ENCODE measurements at places on chromosomes 4 and X.

DNA sequence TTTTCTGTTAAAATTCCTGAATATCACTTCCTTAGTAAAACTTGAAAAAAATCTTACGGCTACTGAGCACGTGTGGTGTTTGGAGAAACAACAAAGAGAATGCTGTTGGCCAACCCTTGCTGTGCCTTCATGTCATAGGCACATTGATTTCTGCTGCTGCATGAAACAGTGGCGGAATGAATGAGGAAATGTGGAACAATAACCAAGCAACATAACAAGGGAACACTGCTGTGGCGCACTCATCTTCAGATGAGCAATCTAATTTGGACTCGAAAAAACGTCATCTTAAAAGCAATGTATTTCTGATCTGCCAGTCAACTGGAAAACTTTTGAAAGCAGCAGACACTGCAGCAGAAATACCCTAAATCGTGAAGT lies 51.4 kb downstream of the PROM1 start:
- no peak for DNase-seq

GRCh38 chr4:8030121-8030781 lies 90.6 kb upstream of the AFAP1 start:
- DNase-seq, result no peak

DNA sequence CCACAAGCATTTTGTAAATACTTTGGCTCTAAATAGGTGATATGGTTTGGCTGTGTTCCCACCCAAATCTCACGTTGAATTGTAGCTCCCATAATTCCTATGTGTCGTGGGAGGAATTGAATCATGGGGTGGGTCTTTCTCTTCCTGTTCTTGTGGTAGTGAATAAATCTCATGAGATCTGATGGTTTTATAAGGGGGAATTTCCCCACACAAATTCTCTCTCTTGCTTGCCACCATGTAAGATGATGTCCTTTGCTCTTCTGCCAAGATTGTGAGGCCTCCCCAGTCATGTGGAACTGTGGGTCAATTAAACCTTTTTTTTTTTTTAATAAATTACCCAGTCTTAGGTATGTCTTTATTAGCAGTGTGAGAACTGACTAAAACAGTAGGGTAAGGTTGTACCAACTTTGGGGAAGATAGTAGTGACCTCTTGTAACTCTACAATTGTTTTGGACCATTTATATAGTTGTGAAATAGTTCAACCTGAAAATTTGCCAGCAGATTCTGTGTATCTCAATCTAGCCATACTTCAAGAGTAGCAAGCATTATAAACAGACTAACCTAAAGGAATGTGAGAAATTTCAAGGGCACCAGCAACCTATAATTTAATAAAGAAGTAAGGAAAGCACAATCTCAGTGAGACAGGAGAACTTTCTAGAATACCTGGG lies 727.8 kb downstream of the GRID2 start:
- no peak for DNase-seq

GRCh38 chrX:17622331-17622730 lies 115.0 kb upstream of the SCML1 start:
- DNase-seq, result no peak

DNA sequence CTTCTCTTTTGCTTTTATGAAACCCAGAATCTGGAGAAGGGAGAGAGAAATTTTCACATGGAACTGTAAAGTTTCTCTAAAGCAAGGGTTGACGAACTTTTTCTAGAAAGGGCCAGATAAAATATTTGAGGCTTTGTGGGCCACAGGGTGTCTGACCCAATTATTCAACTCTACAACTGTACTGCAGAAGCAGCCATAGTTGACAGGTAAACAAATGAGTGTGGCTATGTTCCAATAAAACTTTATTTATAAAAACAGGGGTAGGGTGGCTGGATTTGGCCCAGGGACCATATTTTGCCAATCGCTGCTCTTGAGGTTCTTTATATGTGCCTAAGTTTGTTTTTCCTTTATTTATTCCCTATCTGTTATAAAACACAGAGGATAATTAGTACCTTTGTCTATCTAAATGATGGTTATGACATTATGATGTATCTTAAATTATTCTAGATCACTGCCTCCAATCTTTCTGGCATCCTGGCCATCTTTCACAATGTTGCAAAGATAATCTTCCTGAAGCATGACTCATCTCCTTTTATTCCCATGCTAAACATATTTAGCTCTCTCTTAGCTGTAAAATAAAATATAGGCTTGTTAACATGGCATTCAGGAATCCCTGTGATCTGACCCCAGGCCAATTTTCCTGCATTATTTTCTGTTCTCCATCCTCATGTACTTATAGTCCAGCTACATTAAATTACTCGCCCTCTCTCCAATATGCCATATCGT lies 106.8 kb upstream of the CBLL2 start:
- no peak for DNase-seq

GRCh38 chrX:74421740-74422352 lies 553 bp downstream of the SLC16A2 start:
- DNase-seq, result no peak

DNA sequence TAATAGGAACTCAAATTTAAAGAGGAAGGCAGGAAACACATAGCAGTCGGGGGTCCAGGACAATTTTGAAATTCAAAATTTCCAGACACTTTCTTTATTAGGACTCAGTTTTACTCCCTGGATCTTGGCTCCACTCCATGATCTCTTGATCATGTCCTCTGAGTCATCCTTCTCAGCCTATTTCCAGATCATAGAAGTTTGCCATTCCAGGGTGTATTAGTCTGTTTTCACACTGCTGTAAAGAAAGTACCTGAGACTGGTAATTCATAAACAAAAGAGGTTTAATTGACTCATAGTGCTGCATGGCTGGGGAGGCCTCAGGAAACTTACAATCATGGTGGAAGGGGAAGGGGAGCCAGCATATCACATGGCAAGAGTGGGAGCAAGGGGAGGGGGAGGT lies 564.7 kb upstream of the ACTRT1 start:
- DNase-seq, result no peak

GRCh38 chr4:98170035-98170434 lies 26.8 kb upstream of the STPG2 start:
- no peak for DNase-seq

- DNase-seq, result no peak
These were observed 93.6 kb downstream of the DOCK11 start for GRCh38 chrX:118589227-118589626.

- peak; percentile 58 for DNase-seq
These were observed 337 bp downstream of the STIM2 start for GRCh38 chr4:26860922-26861433.

DNA sequence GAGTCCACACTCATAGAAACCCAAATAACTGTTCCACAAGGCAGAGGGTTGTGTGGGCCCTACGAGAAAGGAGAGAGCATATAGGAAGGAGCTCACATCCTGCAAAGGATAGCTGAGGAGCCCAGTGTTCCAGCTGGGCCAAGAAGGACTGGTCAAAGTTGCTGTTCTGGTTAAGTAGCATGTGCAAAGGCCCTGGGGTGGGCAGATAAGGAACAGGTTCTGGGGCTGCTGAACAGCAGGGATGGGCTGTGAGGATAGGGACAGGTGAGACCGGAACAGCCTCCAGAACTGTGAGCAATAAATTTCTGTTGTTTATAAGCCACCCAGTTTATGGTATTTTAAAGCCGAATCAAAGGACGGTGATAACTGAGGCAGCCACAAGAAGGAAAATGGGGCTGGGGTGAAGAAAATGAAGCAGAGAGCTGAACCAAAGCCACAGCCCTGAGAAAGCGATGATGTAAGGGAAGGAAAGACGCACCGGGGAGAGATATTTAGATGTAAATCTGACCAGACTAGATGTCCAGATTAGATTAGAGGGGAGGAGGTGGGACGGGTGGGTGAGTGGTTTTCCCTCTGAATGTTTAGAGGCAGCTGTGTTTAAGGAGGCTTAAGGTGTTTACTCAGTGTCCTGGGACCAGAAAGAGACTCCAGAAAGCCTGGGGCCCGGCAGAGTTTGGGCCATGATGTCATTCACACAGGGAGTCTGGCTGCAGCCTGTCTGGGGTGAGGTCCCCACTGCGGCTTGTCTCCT lies 180.8 kb upstream of the BCOR start:
- DNase-seq, result peak; percentile 20

GRCh38 chr4:6414578-6414977 lies 57.8 kb downstream of the PPP2R2C start:
- no peak for DNase-seq

- no peak for DNase-seq
These were observed 234.8 kb upstream of the JADE1 start for GRCh38 chr4:128574706-128575105.

DNA sequence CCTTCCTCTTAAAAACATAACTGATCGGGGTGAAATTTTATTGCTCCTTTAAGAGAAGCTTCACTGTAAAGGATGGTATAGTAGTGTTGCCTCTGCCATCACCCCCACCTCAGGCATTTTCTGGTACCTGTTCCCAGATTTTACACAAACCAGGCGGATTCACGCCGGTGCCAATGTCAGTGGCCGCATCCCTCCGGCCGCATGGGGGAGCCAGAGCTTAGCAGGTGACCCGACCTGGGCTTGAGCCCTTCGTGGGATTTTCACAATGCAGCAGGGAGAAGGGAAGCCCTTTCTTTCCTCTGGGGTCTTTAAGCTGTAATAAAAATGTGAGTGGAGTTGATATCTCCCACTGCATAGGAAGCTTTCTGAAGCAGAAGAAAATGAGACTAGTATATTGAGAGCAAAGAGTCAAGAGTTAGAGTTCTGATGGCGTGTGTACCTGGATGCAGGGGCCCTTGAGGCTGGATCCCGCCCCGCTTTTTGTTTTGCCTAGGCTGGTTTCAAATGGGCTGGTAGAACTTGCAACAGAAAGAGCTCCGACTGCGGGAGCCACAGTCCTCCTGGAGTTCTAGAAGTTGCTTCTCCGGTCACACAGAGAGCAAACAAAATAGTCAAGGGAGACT lies 59.4 kb downstream of the POLR2B start:
- no peak for DNase-seq

DNA sequence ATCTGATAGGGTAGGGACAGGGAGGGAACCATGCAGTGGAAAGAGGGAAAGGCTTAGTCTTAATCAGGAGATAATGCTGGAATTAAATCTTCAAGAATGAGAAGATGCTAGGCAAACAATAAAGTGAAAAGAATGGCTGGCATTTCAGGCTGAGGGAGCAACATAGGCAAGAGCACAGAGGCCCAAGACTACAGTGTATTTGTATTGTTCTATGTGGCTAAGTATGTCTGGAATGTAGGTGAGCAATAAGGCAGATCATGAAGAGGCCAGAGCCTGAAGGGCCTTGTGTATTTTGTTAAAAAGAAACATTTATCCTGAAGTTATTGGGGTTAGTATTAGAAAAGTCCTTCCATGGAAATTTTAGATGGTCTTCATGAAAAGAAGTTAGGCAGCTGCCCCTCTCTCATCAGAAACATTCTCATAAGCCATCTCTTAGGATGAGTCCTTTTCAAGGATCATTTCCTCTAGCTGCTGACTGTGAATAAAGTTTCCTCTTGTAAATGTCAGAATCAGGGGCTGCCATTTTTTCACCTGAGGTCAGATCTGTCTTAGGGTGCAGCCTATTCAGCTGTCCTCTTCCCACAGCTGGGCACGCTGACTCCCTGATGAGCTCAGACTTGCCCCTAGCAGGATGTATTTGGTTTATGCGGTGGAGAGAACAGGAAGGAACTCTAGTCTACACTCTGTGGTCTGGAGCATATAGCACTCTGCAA lies 46.3 kb downstream of the ATP10D start:
- no peak for DNase-seq

DNA sequence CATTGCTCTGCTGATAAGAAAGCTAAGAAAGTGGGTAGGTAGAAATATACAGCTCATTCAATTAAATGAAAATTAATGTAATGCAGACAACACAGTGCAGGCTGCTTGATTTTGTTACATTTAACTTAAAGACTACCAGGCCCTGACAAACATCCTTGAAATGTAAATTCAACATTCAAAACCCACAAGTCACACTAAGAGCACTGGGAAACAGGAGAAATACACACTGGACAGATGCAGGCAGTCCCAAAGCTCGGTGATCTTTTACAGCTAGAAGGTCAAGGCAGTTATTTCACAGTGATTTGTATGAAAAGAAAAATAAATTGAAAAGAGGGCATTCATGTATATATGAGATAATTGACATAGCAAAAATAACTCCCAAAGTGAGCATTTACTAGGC lies 94.3 kb upstream of the PLAC1 start:
- no peak for DNase-seq

GRCh38 chr4:53424280-53424679 lies 46.8 kb downstream of the FIP1L1 start:
- no peak for DNase-seq

- DNase-seq, result no peak
These were observed 218.7 kb downstream of the MAPK10 start for GRCh38 chr4:86141161-86141560.

GRCh38 chr4:703336-704197 lies 2.1 kb upstream of the PCGF3 start:
- DNase-seq, result no peak

- no peak for DNase-seq
These were observed 62.9 kb upstream of the SLC34A2 start for GRCh38 chr4:25592736-25593135.

DNA sequence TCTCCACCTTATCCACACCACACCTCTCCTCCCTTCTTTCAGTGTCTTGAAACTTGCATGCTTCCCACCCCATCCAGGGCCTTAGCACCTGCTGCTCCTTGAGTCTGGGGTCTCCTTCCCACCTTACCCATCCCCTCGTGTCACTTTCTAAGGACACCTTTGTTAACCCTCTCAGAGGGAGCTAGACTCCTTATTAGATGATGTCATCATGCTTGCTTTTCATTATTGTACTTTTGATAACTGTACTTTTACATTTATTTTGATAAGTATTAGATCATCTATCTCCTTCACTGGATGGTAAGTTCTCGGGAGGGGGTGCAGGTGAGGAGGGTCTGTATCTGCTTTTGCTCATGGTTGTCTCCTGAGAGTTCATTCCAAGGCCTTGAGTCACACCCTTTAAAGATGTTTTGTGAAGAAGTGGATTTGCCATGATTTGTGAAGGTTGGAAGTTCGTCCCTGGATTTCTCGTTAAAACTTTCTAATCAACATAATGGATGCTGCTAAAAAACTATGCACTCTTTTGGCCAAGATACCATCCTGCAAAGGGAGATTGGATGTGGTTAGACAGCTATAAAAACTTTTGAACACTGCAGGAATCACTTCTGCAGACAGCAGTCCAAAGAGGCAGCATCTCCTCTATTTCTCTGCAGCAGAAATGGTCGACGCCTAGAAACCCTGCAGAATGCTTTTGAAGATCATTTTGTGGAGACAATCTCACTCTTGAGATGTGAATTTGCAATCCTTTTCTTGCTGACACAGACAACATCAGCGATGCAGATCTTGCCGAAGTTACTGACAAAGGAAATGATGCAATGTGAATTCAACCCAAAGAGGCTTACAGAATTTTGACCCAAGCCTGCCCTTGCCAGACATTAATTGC lies 69.6 kb downstream of the ENPP6 start:
- no peak for DNase-seq

- DNase-seq, result no peak
These were observed 36.3 kb downstream of the ATXN3L start for GRCh38 chrX:13283512-13283911.

DNA sequence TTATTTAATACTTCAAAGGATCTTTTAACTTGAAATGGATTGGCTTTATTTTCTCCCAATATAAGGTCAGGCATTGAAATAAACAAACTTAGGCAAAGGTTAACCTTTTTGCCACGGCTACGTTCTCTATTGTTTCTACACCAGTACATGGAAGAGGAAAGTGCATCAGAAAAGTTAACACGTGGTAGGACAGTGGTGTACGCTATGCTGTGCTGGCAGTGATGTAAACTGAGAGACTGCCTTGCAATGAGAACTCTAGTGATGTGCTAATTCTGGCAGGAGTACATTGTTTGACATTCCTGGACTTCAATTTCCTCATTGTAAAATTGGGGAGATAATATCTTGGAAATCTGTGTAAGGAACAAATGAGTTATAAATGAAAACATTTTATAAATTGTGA lies 208.2 kb downstream of the TMA16 start:
- no peak for DNase-seq
